ENCODE measurements at places on chromosomes 7 and 10.
A peak's percentile ranks its signal among the peaks of the same experiment; 100 is the strongest.

- H3K27me3 ChIP-seq: peaks cover 3% of the 10 kb centered on the region
- no peak overlapping the region for H3K27ac ChIP-seq
- H3K36me3 ChIP-seq: no peaks in the 10 kb centered on the region
- DNase-seq: no peak
- H3K4me1 ChIP-seq: no peaks in the 10 kb centered on the region
- no peak overlapping the region for H3K4me3 ChIP-seq
Observed at GRCh38 chr7:107799647-107800264, 3.3 kb downstream of the SLC26A3 start.

DNA sequence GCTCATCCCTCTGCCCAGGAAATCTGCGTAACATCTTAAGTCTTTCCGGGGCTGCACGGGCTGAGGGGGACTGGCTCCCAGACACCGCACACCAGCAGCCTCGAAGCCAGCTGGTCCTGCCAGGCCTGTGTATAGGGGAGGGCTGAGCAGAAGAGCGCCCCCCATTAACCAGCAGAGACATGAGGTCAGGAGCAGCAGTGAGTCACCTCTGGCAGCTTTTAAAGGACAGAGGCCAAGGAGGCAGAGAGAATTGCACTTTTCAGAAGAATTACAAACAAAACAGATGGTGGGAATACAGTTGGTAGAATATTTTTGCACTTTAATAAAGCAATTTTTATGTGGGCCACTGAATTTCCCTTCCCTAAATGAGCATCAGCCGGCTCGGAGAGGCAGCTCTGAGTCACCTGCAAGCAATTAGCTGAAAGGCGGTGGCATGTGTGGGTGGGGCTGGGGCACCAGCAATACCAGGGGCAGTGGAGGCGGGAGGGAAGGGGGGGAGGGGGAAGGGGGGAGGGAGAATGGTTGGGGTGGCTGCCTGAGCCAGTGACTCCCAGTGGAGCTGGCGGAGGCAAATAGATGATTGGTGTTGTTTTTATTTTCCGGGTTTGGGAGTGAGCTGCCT lies 39.1 kb downstream of the GOLGA7B start:
- H3K4me3 ChIP-seq: no peak overlapping the region
- no peak for DNase-seq
- no peaks in the 10 kb centered on the region for H3K4me1 ChIP-seq
- no peaks in the 10 kb centered on the region for H3K36me3 ChIP-seq
- H3K27me3 ChIP-seq: peaks cover 4% of the 10 kb centered on the region
- H3K27ac ChIP-seq: no peak overlapping the region

DNA sequence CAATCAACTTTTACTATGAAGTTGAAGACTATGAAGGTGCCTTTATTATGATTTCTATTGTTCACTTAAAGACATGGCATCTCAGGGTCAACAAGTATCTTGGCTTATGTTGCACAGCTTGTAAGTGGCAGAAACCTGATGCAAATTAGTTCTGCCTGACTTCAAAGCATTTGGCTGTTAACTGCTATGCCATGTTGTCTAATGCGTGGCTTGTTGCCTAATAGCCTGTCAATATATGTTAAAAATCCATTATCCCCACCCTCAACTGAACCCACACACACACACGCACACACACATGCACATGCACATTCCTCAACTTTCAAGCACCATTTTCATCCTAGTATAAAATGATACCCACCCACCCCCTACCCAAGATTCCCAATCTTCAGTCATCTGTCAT lies 217.1 kb downstream of the NRG3 start:
- no peaks in the 10 kb centered on the region for H3K27me3 ChIP-seq
- no peak overlapping the region for H3K4me3 ChIP-seq
- DNase-seq: no peak
- H3K4me1 ChIP-seq: no peaks in the 10 kb centered on the region
- no peak overlapping the region for H3K27ac ChIP-seq
- no peaks in the 10 kb centered on the region for H3K36me3 ChIP-seq

GRCh38 chr10:102121739-102122372 lies 1.7 kb upstream of the LDB1 start:
- H3K27me3 ChIP-seq: no peaks in the 10 kb centered on the region
- H3K4me1 ChIP-seq: peaks cover 45% of the 10 kb centered on the region
- peak overlapping the region; percentile 89 for H3K27ac ChIP-seq

- no peaks in the 10 kb centered on the region for H3K27me3 ChIP-seq
- no peaks in the 10 kb centered on the region for H3K36me3 ChIP-seq
- H3K27ac ChIP-seq: no peak overlapping the region
- H3K4me3 ChIP-seq: no peak overlapping the region
Observed at GRCh38 chr7:67438198-67438882, 441.7 kb downstream of the TYW1 start.

DNA sequence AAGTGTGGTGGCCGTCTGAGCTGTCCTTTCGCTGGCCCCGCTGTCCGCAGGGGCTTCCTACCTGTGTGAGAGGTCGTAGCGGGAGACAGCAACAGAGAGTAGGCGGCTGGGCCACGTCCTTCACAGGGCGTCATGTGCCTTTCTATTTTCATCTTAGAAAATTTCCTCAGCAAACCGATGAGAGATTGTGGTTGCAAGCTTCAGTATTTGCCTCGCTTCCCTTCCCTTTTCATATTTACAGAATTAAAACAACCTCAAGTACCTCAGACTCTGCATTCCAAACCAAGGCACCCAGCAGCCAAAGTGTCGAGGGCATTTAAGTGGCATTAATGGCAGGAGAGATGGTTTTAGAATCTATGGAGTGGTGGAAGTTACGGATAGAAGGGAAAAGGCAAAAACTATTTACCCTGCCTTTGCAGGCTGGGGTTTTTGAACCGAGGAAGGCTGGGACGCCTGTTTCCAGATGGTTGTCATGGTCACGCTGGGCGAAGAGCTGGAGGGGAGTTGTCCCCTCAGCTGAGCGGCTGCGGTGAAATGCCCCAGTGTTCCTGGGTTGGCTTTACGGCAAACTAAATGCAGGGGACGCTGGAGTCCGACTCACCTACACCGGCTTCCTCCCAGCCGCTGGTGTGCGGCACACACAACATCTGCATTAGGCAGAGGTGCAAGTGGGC lies 41.9 kb downstream of the WIPI2 start:
- peaks cover 60% of the 10 kb centered on the region for H3K36me3 ChIP-seq
- no peak overlapping the region for H3K27ac ChIP-seq
- no peaks in the 10 kb centered on the region for H3K4me1 ChIP-seq

DNA sequence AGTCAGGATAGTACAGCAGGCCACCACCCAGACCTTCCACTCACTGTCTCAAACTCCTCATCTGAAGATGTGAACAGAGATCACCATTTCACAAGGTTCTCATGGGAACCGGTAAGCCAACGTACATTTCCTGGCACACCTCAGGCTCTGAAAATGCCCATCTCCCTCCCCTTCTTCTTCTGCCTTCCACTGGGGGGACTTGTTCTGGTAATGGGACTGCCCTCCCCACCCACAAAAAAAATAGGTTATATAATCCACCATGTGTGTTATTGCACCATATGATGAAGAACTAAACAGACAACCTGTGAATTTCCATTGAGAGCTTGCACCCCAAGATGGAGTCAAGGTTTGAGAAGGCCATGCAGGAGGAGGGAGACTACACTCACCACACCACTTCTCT lies 42.1 kb upstream of the IKZF1 start:
- peak overlapping the region; percentile 57 for H3K27ac ChIP-seq
- H3K4me3 ChIP-seq: no peak overlapping the region
- no peak for DNase-seq
- H3K36me3 ChIP-seq: no peaks in the 10 kb centered on the region

DNA sequence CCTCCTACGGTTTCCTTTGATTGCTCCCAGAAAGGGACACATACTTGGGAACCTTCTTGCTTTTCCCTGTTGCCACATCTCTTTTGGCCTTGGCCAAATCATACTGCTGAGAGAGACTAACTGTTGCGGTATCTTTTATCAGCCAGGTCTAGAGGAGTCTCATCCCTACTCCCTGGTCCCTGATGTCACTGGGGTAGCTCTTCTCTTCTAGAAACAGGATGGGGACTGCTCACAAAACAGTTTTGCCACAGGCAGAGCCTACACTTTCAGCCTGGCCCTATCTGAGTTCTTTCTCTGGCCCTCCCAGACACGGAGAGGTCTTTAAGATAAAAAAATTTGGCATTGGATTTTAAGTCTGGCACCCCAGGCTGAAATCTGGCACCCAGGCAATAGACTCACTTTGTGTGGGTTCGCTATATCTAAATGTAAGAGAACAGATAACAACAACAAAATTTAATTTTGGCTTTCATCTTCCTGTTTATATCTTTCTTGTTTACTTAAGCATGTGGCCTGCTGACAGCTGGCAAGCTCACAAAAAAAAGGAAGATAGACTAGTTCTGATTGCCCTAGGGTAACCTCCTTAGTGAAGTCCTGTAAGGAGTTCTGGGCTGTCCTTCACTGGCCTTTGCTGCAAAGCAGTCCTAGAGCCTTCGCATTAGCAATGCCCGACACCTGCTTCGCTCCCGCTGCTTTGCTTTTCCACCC lies 228.3 kb upstream of the NPVF start:
- no peaks in the 10 kb centered on the region for H3K4me1 ChIP-seq
- no peak for DNase-seq
- H3K27ac ChIP-seq: no peak overlapping the region
- H3K4me3 ChIP-seq: no peak overlapping the region

DNA sequence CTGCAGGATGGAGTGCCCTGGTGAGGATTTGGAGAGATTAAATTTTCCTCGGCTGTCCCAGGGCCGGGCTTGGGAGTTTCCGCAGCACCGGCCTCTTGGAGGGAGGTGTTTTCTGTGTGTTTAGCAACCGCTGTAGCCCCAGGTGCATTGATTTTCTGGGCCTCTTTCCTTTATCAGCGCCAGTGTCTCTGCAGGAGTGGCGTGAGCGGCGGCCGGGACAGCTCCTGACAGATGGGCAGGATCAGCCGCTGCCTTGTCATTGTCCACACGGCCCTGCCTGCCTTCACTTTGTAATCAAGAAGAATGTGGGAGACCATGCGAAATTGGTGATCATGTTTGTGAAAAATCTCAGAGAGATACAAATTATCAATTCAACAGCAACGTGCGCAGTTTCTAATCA lies 32.4 kb downstream of the NKX6-2 start:
- H3K27me3 ChIP-seq: no peaks in the 10 kb centered on the region
- DNase-seq: no peak
- H3K4me3 ChIP-seq: no peak overlapping the region
- H3K27ac ChIP-seq: no peak overlapping the region

GRCh38 chr7:83863906-83864305 lies 215.0 kb upstream of the SEMA3E start:
- H3K27me3 ChIP-seq: no peaks in the 10 kb centered on the region
- no peak for DNase-seq
- no peak overlapping the region for H3K27ac ChIP-seq
- no peaks in the 10 kb centered on the region for H3K4me1 ChIP-seq

DNA sequence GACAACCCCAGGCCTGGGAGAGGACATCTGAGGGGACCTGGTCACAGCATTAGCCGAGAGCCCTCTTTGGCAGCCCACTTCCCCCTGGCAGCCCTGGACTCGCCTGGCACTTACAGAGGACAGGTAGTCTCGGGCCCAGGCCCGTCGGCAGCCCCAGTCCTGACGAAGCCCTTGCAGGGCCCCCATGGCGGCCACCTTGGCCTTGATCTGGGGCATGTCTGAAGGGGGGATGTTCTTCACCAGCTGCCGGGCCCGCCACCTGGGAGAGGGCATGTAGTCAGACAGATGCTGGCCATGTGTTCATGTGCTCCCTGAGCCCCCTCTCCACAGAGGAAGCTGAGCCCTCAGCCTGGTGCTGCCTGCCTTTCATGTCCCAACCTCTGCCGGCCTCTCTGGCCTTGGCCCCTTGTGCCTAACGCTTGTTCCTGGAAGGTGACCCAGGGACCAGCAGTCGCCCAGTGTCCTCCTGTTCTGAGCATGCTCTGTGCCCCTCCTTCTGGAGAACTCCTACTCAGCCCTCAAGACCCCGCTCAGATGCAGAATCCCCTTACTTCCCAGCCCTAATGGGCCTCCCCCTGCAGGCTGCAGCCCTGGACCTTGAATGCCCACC lies 13.9 kb downstream of the MYO1G start:
- H3K4me1 ChIP-seq: no peaks in the 10 kb centered on the region
- H3K4me3 ChIP-seq: no peak overlapping the region
- no peak for DNase-seq
- H3K36me3 ChIP-seq: peaks cover 7% of the 10 kb centered on the region
- no peaks in the 10 kb centered on the region for H3K27me3 ChIP-seq
- no peak overlapping the region for H3K27ac ChIP-seq

GRCh38 chr7:133349101-133349500 lies 96.2 kb downstream of the EXOC4 start:
- H3K27ac ChIP-seq: no peak overlapping the region
- H3K4me1 ChIP-seq: no peaks in the 10 kb centered on the region
- H3K27me3 ChIP-seq: no peaks in the 10 kb centered on the region

DNA sequence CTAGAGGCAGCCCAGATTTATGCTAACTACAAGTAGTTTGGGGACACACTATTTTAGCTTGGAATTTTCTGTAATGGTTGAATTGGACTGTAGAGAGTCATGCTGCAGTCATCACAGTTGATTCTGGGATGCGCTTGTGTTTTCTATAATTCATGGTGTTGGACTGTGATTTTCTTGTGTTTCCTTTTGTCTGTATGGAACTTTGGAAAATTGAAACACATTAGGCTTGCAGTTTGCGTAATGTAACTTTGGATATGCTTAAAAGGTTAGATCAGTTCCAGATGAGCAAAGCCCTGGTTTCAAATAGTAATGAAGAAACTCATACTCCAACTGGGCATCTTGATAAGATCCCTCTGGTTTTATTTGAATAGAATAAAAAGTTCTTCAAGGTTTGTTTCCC lies 502.2 kb downstream of the ARL4A start:
- H3K27ac ChIP-seq: no peak overlapping the region
- DNase-seq: no peak
- no peaks in the 10 kb centered on the region for H3K27me3 ChIP-seq

GRCh38 chr7:48363174-48363573 lies 191.9 kb downstream of the ABCA13 start:
- no peaks in the 10 kb centered on the region for H3K36me3 ChIP-seq
- no peak overlapping the region for H3K27ac ChIP-seq
- no peak overlapping the region for H3K4me3 ChIP-seq
- H3K27me3 ChIP-seq: no peaks in the 10 kb centered on the region
- no peak for DNase-seq

DNA sequence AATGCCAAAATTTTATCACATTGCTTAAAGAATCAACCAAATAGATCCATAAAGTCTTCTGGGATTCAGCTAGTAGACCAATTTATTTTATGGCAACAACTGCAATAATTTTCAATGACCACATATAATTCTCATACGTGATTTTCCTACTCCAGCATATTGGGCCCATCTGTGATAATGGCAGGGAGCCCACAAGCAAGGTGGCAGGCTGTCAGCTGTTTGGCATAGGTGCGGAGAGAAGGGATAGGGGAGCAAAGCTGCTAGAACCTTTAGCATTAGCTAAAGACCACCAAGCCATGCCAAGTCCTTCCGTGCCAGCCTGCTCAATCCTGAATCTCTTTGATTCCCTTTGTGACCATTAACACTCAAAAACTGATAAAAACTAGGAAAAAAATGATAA lies 721.2 kb downstream of the XPNPEP1 start:
- H3K4me3 ChIP-seq: no peak overlapping the region
- H3K36me3 ChIP-seq: no peaks in the 10 kb centered on the region
- DNase-seq: no peak
- no peak overlapping the region for H3K27ac ChIP-seq

Measured in DND-41 (cell line).